ENCODE measurements at places on chromosomes 5 and 9.

- no peak for DNase-seq
Measured at GRCh38 chr9:108546215-108546614, 309.6 kb downstream of the ACTL7B start.

GRCh38 chr5:123089914-123090660 is 1.0 kb downstream of the PRDM6 start:
- DNase-seq = no peak

- no peak for DNase-seq
Measured at GRCh38 chr5:81904861-81905260, 67.0 kb upstream of the ATG10 start.

GRCh38 chr5:164392531-164392930 is 887.1 kb downstream of the MAT2B start:
- DNase-seq = no peak

DNA sequence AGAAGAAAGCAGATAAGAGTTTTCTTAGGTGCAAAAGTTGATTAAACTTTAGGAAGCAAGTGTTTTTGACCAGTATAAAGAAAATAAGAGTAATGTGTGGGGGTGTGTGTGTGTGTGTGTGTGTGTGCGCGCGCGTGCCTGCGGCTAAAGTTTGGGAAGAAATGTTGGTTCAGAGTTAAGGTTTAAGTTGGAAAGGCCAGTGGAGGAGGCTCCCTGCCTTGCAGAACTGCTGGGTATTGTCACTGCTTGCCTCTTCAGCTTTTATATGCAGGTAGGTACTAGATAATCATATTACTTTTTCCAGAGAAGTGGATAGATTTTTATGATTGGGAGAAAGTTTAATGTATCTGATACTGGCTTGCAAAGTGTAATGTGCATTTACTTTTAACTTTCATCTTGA is 2.0 kb downstream of the PIK3R1 start:
- DNase-seq = no peak

DNA sequence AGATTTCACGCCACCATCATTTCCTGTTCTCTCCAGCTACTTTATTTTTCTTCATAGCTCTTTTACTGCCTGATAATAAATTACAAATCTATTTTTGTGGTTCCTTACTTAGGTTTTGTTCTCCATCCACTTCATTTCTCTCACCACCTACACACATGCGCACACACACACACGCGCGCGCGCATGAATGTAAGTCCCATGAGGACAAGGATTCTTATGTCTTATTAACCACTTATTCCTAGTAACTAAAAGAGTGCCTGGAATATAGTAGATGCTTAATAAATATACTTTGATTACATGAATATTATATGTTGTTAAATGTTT is 116.5 kb downstream of the TRPM6 start:
- DNase-seq = no peak

DNA sequence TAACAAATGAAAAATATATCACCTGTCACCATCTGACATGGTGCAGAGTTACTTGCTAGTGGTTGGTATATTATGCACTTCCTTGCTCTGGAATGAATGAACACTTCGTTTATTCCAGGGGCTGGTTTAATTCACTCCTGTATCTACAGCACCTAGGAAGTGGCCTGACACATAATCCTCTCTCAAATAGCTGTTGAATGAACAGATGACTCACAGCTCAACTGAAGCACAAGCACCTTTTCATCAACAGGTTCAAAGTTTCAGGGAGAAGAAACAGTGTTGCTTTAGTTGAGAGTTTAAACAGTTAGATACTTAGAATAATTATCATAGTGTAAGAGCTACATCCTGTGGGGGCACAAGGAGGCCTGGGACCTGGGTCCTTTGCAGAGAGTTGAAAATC is 135.0 kb upstream of the DAP start:
- no peak for DNase-seq

- no peak for DNase-seq
Measured at GRCh38 chr9:130854092-130854491, 19.0 kb downstream of the ABL1 start.

DNA sequence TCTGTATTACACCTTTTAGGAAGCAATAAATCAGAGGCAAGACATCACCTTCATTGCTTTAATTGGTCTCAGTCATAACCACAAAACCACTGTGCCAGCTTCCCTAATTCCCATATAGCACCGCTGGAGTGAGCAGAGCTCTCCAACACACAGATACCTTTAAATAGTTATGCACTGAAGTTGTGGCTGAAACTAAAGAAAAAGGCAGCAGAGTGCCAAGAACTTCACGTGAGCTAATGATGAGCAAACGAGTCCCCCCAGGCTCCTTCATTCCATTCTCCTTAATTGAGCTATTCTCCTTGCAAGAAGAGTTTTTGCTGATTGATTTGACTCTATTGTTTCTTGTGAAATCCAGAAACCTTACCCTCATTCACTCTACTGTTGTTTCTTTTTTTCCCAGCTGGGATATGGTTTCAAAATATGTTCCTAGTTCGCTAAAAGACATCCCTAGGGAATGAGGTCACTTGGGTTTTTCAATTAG is 501.5 kb downstream of the SPATA31D1 start:
- peak; percentile 89 for DNase-seq

- no peak for DNase-seq
Measured at GRCh38 chr5:88702332-88702731, 180.7 kb downstream of the MEF2C start.

DNA sequence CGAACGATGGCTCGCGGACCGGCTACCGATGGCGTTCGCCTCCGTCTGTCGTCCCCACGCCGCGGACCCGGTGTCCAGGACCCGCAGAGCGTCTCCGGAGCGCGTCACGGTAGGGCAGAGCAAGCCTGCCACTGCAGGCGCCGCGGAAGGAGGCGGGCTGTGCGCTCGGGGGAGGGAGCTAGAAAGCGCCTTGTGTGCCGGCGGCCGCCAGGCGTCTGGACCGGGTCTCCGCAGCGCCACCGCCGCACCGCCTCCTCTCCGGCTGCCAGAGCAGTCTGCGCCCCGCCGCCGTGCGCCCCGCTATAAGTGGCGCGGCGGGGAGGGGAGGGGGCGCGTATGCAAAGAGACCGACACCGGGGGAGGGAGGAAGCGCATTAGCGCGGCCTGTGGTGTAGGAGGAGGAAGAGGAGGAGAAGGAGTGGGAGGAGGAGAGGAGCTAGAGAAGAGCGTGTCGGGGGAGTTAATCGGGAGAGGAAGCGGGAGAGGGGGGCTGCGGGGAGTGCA is at the start of gene ENC1:
Gene ENC1, minus strand, starts transcription at position 279 of the 504 bp plus-strand sequence. CDS start 4,243 bp downstream, outside the sequence.
- DNase-seq = peak; percentile 68

DNA sequence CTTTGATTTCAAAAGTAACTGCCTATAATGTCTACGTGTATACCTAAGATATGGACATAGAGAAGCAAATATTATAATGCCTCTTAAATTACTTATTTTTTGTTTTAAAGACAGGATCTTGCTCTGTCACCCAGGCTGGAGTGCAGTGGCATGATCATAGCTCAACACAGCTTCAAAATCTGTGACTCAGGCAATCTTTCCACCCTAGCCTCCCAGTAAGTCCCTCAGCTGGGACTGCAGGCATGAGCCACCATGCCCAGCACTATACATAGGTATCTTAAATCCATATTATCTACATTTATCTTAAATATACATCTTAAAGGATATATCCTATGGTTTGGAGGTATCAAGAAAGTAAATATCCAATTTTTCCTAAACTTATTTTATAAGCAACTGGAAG is 261.2 kb downstream of the ARL15 start:
- no peak for DNase-seq

- no peak for DNase-seq
Measured at GRCh38 chr5:103060424-103060954, 59.4 kb downstream of the GIN1 start.

GRCh38 chr5:83577036-83577636 is 105.6 kb downstream of the VCAN start:
- DNase-seq = no peak

DNA sequence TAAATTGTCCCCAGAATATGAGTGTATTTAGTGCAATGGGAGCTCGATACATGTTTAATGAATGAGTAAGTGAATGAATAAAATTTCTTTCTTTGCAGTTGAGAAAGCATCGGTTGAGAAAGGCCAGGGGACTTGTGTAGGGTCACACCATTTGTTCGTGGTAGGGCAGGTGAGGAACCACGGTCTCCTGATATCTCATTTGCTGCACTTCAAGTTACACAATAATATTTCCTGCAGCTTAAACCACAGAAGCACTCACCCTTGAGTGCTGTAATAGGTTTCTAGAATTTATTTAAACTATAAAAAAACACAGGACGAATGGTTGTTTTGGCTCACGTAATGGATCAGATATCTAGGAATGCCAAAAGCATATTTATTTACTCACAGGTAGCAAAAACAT is 429.8 kb downstream of the SPATA31D1 start:
- no peak for DNase-seq

- no peak for DNase-seq
Measured at GRCh38 chr5:29983528-29984155, 1209.8 kb upstream of the CDH6 start.

- no peak for DNase-seq
Measured at GRCh38 chr9:82604947-82605656, 457.8 kb downstream of the RASEF start.

DNA sequence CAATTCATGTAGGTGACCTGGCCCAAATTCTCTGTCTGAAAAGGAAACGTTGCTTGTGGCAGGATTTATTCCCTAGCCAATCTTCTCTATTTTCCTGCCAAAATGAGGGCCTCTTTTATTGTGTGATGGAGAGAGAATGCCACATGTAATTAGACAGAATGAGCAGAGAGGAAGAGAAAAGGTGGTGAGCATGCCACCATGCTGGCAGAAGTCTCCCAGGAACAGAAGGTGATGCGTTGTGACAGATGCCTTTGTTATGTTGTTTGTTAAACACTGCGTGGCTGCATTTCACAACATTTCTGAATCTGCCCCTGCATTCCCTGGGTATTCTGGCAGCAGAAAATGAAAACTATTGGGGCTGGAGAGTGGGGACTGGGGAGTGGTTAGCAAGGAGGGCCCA is 577.6 kb downstream of the TLR4 start:
- no peak for DNase-seq

DNA sequence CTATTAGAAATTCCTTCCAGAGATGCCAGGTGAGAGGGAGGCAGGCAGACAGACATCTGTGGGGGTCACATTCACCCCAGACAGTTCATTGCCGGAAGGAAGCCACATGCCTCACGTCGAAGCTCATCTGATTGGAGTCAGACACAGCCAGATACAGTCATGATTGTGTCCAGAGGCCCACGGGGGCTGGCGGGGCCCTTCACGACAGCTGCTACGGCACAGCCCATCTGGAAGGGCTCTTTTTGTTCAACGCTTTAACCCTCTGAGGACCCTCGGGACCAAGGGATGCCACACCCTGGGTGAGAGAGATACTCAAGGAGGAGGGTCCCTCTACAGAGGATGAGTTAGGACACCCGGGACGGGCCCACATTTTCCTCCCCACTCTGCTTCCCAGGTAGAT is 31.9 kb upstream of the GABRP start:
- DNase-seq = no peak

Measured in astrocyte of the cerebellum (primary cell).